ENCODE measurements at places on chromosomes 7 and 10.

- DNase-seq, result no peak
Observed at GRCh38 chr10:128062881-128063563, 63.2 kb downstream of the MKI67 start.

DNA sequence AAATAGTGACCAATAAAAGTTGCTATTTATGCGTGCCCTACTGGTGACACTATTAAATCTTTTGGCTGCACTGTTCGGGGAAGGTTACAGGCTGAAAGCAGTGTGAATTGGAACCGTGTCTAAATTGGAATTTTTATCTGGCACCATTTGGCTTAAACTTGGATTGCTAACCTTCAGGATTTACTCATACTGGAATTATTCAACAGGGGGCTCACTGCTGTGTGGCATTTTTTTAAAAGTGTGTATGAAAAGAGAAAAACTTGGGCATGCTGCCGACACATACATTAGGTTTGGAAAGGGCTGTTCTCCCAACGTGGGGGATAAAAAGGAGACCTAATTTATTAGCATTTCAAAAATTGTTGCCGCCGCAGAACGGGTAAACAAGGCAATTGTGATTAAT, 537.9 kb upstream of the MGMT start:
- no peak for DNase-seq

- DNase-seq, result no peak
Observed at GRCh38 chr10:69335613-69336012, 57.3 kb downstream of the HK1 start.

- no peak for DNase-seq
Observed at GRCh38 chr7:26267601-26268166, 24.0 kb upstream of the SNX10 start.

GRCh38 chr7:29239638-29240037, 45.1 kb downstream of the CHN2 start:
- DNase-seq, result no peak

GRCh38 chr7:45457591-45457990, 116.6 kb upstream of the ADCY1 start:
- DNase-seq, result peak; percentile 96

DNA sequence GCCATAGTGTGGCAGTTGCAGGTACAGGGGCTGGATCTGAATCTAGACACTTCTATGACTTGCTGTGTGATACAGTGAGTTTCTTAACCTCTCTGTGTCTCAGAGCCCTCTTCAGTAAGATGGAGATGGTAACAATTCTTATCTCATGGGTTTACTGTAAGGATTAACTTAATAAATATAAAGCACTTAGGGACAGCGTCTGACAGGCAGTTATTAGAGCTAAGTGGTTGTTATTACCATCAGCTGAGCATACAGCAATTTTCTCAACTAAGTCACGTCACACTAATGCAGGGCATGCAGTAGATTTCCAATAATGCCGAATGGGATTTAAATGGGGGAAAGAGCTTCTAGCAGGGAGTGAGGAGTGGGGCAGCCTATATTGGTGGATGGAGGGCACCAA, 162.6 kb downstream of the SH2D4B start:
- no peak for DNase-seq

DNA sequence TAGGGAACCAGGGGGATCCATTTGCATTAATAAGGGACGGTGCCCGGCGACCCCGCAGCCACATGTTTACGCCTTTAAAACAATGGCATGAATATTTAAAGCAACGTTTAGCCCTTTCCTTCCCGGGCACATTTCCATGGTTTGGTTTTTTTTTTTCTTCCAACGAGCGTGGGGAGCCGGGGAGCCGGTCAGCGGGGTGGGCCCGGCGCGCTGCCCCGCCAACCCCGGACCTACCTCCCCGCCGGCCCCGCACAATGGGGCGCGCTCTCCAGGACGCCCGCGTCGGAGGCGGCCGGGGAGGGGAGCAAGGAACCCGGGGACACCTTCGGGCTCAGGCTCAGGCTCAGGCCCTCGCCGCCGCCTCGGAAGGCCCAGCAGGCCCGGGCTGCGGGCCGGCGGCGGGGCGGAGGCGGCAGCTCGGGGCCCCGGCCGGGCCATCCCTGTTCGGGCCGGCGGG, 1.0 kb downstream of the SEPHS1 start:
- no peak for DNase-seq

- no peak for DNase-seq
Observed at GRCh38 chr10:22625516-22626290, 88.7 kb downstream of the PIP4K2A start.

- DNase-seq, result no peak
Observed at GRCh38 chr10:6349846-6350535, 147.3 kb downstream of the PFKFB3 start.

DNA sequence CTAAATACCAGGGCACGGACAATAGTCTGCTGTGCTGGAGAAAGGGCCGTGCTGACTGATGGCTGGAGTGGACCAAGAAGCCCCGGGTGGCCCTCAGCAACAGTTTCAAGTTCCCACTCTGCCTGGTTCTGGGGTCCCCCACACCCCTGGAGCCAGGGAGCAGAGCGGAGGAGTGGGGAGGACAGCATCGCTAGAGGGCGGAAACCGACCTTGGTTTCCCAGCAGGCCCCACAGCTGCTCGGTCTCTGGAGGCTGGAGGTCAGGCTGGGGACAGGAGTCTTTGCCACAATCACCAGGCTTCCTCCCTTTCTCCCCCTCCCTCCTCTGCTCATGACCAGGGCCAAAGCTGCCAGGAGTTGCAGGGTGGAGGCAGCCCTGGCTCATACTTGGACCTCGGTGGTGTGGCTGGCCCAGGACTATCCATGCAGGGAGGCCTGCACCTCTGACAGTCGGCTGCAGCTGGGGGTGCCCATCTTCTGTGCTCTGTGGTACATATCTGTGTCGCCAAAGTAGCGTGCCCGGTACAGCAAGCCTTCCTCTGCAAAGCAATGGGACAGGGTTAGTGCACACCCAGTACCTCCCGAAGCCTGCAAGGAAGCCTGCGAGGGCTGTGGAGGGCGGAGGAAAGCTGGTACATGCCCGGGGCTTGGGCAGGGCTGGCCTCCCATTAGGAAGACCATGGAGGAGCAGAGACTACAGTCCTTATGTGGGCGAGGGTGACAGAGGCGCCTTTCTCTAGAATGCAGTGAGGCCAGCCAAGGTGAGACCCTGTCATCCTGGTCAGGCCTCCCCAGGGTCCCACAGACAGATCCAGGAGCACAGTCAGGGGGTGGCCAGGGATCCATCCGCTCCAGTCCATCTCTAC, 19.1 kb downstream of the DNAJB12 start:
- no peak for DNase-seq

GRCh38 chr7:23332910-23333612, 33.9 kb downstream of the MALSU1 start:
- DNase-seq, result no peak

DNA sequence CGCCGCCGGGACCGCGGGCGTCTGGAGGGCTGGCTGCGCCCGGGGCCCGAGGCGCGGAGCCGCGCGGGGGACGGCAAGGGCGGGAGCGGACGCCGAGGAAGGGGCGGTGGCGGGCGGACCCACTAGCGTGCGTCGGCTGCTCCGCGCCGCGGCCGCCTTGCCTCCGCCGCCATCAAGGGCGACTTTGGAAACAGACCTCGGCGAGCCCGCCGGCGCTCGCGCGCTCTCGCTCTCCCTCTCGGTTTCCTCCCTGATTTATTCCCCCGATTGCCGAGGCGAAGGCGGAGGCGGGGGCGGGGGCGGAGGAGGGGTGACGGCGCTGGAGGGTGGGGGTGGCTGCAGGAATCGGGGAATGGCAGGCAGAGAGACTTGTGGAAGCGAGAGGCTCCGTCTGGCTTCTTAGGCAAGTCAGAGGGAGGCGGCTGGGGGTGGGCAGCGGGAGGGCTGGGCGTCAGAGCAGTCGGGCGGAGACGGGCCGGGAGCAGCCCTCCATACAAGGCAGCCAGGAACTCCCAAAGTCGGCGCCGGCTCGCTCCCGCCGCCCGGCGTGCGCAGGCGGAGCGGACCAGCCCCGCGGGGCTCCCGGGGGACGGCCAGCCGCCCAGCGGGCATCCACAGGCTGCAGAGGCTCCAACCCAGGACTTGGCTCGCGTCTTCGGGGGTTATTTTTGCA, at the start of gene CACNA2D1:
TSS of gene CACNA2D1 (minus strand) at position 231 of the 673 bp plus-strand sequence.
- DNase-seq, result peak; percentile 85

GRCh38 chr7:17236603-17237002, 61.8 kb upstream of the AHR start:
- DNase-seq, result no peak

GRCh38 chr7:10773430-10773829, 200.2 kb upstream of the PHF14 start:
- DNase-seq, result no peak

- DNase-seq, result no peak
Observed at GRCh38 chr7:945556-946255, 8.8 kb downstream of the ADAP1 start.

DNA sequence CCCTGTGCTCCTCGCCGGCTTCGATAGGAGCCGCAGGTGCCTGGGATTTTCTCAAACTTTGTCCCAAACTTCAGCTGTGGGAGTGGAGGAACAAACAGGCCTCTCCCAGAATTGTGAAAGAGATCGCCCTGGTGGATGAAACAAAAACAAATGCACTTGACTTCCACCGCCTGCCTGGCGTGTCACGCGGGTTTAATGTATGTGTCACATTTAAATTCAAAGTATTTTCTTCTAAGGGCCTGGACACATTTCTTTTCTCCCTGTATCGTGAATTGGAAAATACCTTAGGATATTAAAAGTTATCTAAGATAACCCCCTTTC, 694 bp upstream of the WASL start:
- DNase-seq, result no peak

- peak; percentile 46 for DNase-seq
Observed at GRCh38 chr10:12709521-12709963, 292.0 kb downstream of the CCDC3 start.

DNA sequence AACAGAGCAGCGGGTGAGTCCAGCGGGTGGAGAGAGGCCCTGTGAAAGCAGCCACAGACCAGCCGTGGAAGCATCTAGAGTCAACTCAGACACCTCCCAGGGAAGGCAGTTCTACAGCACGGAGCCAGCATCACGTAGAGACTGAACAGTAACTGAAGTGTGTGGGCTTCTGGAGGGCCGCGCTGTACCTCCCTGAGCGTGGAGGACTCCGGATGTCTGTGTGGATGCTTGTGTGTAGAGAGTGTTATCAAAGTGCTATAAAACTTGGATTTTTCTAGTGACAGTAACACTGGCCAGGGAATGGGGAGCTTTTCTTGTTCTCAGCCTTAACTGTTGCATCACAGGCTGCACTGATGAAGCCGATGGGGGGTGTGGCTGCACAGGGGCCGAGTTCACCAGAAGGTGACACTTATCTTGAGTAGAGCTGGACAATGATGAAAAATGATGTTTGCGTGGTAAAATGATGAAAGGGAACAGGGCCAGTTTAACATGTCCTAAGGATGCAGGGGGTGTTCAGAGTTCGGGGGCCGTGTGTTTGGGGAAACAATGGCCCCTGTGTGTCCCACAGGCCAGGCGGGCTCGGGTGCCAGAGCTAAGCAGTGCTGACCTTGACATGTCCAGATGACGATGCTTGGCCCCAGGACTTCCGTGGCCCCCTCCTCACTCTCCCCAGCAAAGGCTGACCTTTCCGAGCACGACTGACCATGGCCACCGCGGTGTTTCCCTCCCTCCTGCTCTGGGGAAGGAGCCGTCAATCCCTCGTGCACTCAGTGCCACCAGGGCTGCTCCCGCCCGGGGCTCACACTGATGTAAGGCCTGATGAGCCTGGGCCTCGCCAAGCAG, 21.9 kb downstream of the MNX1 start:
- no peak for DNase-seq

- DNase-seq, result no peak
Observed at GRCh38 chr10:82543631-82544030, 668.6 kb downstream of the NRG3 start.

DNA sequence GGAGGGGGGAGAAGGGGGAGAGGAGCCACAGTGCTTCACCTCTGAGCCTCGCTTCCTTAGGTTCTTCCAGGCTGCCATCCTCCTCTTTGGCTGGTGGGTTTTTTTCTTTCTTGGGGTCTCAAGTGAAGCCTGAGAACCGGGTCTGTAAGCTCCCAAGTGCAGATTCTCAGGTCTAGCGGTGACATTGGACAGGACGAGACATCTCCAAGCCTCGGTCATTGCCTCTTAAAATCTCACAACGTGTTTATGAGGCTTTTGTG, 817 bp upstream of the IL15RA start:
- no peak for DNase-seq

DNA sequence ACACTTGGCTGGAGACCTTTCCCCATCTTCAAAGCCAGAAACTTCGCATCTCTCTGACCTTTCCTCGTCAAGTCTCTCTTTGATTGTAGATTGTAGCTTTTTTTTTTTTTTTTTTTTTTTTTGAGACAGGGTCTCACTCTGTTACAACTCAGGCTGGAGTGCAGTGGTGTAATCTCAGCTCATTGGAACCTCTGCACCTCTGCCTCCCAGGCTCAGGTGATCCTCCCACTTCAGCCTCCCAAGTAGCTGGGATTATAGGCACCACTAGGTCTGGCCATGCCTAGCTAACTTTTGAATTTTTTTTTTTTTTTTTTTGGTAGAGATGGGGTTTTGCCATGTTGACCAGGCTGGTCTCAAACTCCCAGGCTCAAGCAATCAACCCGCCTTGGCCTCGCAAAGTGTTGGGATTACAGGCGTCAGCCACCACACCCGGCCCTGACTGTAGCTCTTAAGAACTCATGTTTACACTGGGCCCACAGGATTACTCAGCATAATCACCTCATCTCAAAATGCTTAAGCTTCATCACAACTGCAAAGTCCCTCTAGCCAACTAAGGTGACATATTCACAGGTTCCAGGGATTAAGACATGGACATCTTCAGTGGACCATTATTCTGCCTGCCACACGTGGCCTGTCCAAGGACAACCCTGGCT, 11.7 kb downstream of the POLL start:
- DNase-seq, result no peak

GRCh38 chr10:60848126-60848525, 69.8 kb downstream of the CDK1 start:
- no peak for DNase-seq

DNA sequence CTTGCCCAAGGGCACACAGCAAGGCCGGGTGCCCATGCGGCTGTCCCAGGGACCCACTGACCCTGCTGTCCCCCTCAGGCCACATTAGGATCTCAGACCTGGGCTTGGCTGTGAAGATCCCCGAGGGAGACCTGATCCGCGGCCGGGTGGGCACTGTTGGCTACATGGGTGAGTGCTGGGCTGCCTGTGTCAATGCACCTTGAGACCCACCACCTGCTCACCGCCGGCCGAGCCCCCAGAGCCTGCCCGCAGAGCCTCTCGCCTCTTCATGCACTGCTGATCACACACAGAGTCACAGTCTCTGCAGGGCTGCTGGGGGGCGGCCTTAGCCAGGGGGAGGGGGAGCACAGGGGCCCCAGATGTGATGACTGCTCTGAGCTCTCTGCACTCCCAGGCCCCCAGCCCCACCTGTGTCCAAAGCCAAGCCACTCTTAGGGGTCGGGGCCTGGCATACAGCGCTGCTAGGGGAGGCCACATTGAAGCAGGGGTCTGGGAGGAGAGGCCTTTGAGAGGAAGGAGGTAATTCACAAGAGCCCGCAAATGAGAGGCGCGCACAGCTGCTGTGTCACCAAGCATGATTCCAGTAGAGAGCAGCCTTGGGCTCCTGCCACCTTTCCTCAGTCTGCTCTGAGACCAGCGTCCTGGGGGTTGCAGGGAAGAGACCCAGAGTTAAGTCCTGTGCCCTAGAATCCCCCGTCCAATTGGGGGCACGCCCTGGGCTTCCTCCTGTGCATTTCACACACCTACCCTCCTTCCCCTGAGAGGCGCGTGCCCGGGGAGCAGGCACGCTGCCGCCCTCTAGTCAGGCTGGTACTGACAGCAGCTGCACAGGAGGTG, 100.4 kb downstream of the RGS10 start:
- DNase-seq, result peak; percentile 22

Data from NCI-H524 (cell line).